ENCODE measurements at places on chromosomes 11 and 22.

GRCh38 chr11:2725368-2726300 is 25.8 kb upstream of the KCNQ1OT1 start:
- DNase-seq: no peak

GRCh38 chr11:97965849-97966646 is 1054.7 kb upstream of the CNTN5 start:
- DNase-seq: no peak

DNA sequence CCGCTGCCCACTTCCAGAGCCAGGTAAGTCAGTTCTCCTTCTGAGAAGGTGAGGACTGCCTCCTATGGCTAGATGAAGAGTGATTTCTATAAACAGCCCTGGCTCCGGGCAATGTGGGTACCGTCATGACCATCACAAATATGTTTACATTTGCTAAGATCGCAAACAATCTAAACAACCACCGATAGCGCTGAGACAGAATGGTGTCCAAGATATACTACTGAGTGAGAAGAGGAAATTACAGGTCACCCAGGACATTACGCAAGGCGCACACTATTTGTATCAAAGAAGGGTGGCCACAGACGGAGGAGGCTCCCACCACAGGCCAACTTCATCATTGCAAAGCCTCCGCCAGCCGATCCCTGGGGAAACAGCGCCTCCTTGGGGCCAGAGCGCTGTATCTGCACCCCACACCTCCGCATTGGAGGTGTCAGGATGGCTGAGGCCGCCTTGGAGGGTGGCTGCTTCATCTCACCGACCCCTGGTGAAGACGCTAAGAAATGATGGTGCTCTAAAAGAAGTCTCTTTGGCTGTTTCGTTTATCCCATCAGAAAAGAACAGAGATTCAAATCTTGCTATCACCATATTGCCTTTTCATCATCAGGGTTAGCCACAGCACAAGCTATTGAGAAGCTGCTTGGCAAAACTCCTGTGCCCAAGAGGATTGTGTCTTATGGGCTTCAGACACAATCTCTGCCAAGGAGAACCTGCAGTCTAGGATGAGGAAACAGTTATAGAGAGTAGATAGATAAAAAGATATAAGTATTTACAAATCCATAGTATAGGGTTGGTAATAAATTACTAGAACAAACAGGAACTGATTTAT is 12.3 kb upstream of the ASRGL1 start:
- DNase-seq: peak; percentile 81

DNA sequence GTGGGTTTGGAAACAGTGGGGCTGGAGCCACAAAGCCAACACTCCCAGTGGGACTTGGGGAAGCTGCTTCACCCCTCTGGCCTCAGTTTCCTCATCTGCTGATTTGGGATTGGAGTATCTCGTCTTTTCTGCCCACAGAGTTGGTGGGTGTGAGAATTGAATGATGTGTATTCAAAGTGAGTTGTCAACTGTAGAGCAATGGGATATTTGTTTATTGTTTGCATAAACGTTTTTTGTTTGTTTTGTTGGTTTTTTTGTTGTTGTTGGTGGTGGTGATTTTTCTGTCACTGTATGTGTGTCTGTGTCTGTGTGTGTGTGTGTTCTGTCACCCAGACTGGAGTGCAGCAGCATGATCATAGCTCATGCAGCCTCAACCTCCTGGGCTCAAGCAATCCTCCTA is 542.0 kb downstream of the MIAT start:
- no peak for DNase-seq

GRCh38 chr11:111845276-111846028 is 25.9 kb downstream of the ALG9 start:
- peak; percentile 91 for DNase-seq

GRCh38 chr22:48710410-48710809 is 1117.3 kb downstream of the BRD1 start:
- no peak for DNase-seq

DNA sequence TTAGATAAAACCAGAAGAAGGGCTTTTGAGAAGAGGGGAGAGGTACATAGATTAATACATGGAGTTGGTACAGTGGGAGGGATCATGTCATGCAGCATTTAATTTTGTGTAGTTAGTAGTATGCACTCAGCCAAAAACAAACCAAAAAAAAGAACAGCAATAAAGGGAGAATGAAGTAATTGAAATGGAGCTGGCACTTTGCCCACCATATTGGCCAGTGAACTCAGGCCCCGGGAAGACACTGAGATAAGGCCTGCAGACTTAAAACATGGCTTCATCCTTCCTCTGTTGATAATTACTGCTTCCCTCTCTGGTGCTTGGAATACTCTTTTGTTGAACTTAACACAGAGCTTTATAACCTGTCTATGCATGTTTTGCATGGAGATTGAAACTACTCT is 3.1 kb downstream of the PANX1 start:
- DNase-seq: no peak

DNA sequence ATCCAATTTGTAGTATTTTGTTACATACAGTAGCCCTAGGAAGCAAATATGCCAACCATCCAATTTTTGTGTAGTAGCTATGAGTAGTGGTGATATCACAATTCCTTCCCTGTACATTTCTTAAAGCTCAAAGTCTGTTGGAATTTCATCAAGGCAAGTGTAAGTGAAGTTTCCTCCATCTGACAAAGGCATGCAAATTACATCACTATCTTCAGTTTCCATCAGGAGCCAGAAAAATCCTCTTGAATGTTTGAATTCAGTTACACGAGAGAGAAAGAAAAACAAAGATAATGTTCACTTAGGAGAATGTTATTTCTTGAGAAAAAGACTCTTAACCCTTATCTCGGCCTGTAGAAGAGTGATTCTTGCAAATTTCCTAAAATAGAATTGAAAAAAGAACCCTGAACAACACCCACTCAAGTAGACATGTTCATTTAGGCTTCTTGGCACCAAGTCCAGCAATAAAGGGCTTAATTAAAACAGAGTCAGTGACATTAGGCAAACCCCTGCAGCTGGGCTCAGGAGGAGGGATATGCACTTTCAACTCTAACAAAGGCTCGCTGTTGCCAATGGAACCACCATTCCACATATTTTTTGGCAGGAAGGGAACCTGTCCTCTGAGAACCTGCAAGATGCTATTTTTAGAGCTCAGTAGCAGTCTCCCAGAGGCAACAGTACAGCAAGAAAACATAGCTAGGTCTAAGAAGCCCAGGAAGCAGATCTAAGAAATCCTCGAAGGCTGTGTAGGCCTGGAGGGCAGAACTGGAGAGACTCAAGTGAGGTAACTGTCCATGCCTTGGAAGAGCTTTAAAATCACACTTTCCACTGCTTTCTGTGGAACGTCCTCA is 144.6 kb downstream of the CCDC81 start:
- DNase-seq: no peak

- no peak for DNase-seq
These were observed 147.7 kb downstream of the CACNA1I start for GRCh38 chr22:39718206-39718605.

DNA sequence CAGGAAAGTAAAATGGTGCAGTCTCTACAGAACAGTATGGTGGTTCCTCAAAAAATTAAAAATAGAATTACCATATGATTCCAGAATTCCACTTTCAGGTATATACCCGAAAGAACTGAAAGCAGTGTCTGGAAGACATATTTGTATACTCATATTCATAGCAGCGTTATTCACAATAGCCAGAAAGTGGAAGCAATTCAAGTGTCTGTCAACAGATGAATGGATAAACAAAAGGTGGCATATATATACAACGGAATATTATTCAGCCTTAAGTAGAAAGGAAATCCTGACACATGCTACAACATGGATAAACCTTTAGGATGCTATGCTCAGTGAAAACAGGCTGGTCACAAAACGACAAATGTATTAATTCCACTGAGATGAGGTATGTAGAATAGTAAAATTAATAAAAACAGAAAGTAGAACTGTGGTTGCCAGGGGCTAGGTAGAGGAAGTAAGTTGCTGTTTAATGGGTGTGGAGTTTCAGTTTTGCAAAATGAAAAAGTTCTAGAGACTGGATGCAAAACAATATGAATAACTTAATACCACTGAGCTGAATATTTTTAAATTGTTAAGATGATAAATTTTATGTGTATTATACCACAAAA is 14.5 kb downstream of the SAA1 start:
- peak; percentile 69 for DNase-seq

DNA sequence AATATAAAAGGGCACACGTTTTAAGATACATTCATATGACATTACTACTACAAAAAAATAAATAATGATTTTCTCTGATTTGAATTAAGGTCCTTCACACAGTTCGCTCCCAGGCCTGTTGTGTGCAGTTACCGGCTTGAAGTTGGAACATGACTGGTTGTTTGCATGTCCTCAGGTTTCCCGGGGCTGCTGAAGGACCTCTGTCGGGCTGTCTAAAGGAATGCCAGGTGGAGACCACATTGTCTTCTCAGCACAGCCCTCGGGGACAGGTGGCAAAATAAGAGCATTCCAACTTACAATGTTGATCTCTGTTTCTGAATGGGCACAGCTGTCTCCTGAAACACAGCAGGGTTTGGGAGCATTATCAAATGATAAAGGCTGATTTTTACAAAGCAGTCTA is 14.9 kb downstream of the VSIG10L2 start:
- DNase-seq: no peak

Data from inflammatory macrophage treated with lipopolysaccharide for 4 hours (primary cell).